T-cell (primary cell): ENCODE measurements at places on chromosomes 2 and 18. TPM values are rescaled to one million over a fixed set of nuclear protein-coding genes. Genes with fewer than 3 reads are reported as not detected.

DNA sequence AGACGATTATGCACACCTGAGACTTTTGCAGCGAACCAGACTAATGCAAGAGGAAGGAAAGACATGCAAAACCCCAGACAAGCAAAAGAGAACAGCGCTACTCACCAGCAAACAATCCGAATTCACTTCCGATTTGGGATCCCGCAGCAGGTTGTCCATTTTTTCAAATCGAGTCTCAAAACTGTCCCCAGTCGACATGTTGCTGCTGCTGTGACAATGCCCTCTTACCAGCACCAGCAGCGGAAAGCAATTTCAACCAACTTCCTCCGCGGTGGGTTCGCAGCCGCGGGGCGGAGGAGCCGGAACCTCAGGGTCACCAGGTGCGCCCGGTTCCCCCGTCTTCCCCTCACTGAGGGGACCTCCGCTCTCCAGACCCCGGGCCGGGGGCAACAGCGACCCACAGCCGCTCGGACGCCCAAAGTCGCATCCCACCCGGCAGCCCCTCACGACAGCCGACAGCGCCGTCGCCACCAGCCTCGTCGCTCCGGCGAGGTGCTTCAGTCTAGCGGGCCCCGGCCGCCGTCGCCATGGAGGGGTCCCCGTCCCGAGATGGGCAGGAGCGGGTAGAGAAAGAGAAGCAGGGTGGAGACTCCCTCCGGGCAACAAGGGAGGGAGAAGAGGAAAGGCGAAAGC lies 784 bp downstream of the ROCK1 start:
- peak; percentile 62 for DNase-seq

- no peak for DNase-seq
Measured at GRCh38 chr2:31347750-31348149, 66.8 kb downstream of the XDH start.

GRCh38 chr2:86783615-86784339 lies 6.9 kb downstream of the CD8A start:
- DNase-seq, result no peak

DNA sequence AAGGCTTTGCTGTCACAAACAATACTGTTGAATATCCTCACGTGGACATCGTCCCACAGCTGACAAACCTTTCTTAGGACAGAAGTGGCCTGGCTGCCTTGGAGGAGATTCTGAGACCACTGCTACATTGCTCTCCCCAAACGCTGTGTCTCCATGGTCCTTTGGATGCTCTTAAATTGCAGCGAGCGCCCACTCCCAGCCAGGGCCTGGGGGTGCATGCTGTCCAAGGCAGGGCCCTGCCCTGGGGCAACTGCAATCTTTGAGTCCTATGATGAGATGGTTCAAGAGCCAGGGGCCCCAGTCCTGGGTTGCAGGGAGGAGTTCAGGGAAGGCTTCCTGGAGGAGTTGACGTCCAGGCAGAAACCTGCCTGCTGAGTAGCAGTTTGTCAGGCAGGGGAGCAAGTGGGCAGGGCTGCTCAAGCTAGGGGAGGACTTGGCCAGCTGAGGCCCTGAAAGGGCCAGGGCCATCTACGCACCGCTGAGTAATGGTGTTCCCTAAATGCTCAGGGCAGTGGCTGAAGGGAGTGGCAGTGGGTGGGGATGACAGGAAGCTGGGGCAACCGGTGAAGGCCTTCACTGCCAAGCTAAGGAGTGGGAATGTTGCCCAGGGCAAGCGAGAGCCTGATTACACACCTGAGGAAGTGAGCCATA lies 10.8 kb upstream of the SDC1 start:
- DNase-seq, result no peak

- DNase-seq, result no peak
Measured at GRCh38 chr18:68830256-68831045, 32.6 kb downstream of the CCDC102B start.

DNA sequence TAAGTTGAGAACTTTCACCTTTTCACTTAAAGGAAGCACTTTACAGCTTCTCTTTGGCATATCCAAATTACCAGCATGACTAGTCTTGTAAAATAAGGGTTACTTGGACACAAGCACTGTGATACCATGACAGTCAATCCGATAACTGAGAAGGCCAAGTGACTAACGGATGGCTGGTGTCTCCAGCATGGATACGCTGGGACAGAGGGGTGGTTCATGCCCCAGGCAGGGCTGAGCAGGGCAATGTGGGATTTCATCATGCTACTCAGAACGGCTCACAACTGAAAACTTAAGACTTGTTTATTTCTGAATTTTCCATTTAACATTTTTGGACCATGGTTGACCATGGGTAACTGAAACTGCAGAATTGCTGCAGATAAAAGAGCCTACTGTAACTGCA lies 43.1 kb upstream of the GPR155 start:
- no peak for DNase-seq

The ARHGEF4 gene
- total RNA-seq, result 4.6 TPM

The GPBAR1 gene
- total RNA-seq, result 1.2 TPM

DNA sequence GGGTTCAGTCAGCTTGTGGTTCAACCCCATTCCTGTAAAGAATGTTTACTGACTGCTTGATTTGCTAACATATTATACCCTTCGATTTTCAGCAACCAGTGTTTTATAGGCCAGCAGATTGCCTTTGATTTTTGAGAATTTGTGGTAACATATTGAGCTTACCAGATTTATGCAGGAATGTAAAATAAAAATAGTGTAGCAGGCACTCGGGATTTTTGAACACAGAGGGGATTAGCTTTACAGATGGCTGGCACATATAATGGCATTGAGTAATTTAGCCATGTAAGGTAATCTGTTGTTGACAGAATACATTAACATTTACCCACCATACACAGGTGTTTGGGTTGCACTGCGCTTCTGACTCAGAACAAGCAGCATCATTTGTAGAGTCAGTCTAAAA lies 354.0 kb downstream of the LRRTM1 start:
- DNase-seq, result no peak

The SUCLG1 gene
- total RNA-seq, result 46.9 TPM

- no peak for DNase-seq
Measured at GRCh38 chr18:69617408-69617807, 216.7 kb downstream of the DOK6 start.

GRCh38 chr2:64114912-64115277 lies 29.3 kb downstream of the PELI1 start:
- no peak for DNase-seq

The CRYGC gene
- not detected for total RNA-seq

GRCh38 chr2:219434718-219435525 lies at the start of gene SPEG:
Gene SPEG (plus strand): TSS chr2:219434843. CDS start chr2:219434978, 135 bp downstream.
- no peak for DNase-seq

DNA sequence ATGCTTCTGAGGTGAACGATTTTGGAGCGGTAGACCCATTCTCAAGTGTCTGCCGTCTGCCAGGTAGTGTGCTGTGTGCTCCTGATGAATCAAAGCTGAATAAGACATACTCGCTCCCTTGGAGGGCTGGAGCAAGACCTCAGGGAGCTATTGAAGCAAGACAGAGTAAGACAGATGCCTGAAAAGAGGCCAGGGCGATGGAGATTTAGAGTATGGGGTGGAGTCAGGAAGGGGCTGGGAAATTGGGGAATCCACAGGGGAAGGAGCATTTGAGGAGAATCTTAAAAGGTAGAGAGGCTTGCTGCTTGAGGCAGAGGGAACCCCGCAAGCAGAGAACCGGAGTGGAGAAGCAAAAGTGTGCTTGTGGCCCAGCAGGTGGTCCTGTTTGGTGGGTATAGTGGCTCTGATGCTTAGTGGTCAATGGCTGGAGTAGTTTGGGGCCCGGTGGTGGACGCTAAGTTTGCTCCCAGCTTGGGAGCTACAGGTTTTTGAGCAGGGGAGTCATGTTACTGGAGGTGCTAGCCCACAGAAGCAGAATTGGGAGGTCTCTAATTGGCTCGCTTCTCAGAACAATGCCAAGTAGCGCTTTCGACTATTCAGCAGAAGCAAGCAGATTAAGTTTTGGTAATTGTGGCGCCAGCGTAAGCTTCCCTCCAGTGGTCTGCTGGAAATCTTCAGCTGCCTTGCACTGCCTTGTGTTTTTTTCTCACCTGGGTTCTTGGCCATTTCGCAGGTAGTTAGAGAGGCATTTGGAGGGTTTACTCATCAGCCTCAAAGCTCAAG lies 2.0 kb downstream of the CNNM4 start:
- DNase-seq, result no peak

DNA sequence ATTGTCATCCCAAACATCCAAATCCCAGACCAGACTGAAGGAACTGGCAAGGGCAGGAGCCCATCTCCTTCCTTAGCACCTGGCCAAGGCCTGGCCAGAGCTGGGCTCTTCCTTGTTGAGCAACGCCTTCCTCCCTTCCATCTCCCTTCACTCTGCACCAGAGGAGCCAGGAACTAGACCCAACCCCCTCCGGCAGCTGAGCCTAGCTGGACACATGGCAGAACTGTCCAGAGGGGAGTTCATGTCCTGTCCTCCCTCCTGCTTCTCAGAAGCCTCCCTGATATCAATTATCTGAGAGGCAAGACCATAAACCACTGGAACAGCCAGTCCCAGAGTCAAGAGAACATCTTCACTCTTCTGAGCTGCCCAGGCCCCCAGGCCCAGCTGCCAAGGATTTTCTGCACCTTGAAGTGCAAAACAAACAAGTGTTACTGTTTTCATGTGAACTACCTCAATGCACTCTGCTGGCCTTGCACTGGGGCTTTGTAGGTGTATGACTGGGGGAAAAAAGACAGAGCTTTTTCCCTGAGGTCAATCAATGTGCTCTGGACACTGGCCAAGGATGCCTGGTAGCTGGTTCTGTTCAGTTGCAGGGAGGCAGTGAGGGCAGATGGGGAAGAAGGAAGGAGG lies 107.6 kb upstream of the MSH6 start:
- no peak for DNase-seq

DNA sequence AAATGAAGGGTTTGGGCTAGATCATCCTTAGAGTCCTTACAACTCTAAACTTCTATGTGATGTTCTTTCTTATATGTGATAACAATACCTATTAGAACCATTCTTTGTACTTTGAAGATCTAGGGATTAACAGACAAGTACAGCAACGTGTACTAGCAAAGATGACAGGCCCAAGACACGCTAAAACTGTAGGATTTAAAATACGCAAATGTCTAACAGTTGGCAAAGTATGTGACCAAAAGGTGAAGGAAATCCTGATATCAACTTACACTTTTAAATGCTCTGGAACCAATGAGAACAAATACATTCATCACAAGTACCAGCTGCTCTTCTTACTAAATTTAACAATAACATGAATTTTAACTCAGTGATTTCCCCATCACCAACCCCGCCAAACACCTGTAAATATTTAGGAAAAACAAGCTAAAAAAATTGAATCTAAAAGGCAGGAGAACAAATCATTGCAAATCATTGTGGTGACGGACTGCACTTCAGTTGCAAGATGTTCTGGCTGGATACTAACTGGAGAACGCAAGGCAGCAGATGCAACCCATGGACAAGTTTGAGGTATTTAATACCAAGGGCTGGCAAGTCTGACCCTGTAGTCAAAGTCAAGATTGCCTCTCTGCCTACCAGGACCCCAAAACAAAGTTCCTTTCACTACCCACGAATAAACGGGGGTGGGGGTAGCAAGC lies 1.4 kb downstream of the ANKRD44 start:
- DNase-seq, result no peak

The OTX1 gene
- total RNA-seq, result not detected

The TMEFF2 gene
- not detected for total RNA-seq

The B3GNT7 gene
- total RNA-seq, result 0.30 TPM

The HDHD2 gene
- total RNA-seq, result 32.9 TPM

DNA sequence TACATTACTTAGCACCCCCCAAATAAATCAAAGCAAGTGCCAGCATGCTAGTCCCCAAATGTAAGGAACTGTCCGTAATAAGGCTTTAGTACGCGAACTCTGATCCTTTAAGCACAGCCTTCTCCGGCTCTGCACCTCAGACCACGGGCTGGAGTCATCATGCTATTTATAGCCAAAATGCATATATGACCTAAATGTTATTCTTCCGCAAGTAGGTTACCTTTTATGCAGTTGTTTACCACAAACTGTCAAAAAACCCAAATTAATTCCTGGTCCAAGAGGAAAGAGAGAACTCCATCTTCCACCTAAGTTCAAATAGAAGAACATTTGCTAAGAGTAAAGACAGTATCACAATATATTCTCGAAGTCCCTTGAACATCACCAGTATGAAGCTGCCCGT lies 42.7 kb downstream of the ZNF516 start:
- DNase-seq, result no peak

The RGPD3 gene
- 0.13 TPM for total RNA-seq

GRCh38 chr2:181393472-181393871 lies 63.7 kb upstream of the ITGA4 start:
- DNase-seq, result no peak

GRCh38 chr2:46305767-46306166 lies 8.6 kb downstream of the EPAS1 start:
- no peak for DNase-seq

GRCh38 chr2:240531038-240531437 lies 26.8 kb downstream of the ANKMY1 start:
- DNase-seq, result no peak

DNA sequence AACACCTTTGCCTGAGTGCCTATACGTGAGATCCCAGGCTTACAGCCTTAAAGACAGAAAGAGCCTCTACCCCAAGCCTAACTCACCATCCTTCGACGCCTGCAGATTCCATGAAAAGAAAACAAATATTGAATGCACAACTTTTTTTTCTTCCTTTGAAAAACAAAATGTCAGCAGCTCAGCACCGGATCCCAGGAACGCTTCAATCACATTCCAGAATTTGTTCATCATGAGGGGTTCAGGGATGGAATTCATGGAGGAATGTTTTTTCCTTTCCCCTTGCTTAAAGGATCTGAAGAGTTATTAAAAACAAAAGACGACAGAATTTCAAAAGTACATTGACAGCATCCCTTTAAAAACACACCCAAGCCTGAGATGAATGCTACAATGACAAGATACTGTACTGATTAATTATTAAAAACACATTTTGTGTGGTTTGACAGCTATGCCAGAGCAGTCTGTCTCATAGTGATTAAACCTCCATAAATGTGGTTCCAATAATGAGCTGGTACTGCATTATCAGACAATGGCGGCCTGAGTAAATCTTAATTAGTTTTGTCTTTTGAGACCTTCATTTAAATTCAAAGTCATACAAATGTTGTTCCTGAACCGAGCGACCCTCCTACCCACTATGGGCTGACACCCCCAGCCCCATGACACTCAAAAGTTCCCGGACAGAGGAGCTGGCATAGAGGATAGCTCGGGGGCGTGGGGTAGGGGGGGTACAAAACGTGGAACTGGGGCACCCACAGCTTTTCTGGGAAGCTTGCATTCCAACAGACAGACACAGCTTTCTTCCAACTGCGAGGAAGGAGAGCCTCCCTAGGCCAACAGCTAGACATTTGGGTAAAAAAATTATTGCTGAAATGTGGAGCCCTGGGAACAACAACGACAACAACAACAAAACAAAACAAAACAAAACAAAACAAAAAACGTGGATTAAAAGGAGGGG lies 227.5 kb downstream of the TTC32 start:
- no peak for DNase-seq

DNA sequence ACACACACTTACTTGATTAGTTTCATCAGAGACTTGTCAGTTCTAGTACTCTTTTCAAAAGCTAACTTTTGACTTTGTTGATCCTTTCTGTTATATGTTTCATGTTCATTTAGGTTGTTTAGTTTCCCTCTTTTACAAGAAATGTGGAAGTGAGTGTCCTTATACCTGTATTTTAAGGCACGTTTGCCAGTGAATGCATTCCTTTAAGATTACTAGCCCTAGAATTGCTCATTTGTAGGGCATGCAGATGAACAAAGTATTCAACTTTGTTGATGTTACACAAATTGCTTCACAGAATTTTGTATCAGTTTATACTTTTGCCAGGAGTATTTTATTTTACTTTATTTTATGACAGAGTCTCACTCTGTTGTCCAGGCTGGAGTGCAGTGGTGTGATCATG lies 6.3 kb downstream of the IL1RL2 start:
- DNase-seq, result no peak
